ENCODE measurements at places on chromosomes 7 and 10.

GRCh38 chr10:58856508-58857240 is 319.8 kb upstream of the PHYHIPL start:
- DNase-seq, result no peak

DNA sequence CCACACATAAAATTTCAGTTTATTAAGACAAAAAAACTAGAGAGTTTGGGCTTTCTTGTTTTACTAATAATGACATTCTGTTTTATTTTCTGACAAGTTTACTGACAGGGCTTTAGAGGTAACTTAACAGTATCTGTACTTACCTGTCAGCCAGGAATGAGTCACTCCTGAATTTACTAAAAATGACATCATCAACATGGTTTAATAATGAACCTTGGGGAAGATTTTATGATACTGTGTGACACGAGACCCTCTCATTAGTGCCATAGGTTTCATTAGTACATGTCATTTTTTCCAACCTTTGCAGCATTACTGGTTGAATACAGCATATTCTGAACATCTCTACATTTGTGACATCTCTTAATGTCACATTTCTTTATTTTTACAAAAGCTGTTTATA is 131.1 kb downstream of the KCND2 start:
- DNase-seq, result no peak

DNA sequence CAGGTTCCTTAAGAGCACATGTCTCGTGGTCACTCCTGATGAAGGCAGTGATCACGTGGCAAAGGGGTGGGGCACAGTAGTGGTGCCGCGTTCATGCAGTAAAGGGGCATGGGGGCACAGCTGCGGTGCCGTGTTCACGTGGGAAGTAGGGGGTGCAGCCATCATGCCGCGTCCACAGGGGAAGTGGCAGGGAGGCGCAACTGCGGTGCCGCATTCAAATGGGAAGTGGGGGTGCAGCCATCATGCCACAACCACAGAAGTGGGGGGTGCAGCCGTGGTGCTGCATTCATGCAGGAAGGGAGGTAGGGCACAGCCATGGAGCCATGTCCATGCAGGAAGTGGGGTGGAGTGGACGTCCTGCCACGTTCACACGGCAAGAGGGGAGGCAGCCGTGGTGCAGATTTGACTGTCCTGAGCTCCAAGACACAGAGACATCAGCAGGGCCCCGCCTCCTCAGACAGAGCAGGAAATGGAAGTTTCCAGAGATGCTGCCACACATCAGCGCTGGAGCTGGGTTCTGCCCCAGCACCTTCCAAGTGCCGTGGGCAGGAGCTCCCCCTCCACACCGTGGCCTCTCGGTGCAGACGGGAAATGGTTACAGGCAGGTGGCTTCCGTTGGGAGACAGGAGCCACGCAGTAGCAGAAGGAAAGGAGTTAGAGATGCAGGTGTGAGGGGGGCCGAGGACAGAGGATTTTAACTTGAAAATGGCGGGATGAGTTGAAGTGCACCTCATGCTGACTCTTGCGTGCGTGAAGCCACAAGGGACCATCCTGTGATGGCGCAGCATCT is 95.0 kb upstream of the DDC start:
- DNase-seq, result no peak

DNA sequence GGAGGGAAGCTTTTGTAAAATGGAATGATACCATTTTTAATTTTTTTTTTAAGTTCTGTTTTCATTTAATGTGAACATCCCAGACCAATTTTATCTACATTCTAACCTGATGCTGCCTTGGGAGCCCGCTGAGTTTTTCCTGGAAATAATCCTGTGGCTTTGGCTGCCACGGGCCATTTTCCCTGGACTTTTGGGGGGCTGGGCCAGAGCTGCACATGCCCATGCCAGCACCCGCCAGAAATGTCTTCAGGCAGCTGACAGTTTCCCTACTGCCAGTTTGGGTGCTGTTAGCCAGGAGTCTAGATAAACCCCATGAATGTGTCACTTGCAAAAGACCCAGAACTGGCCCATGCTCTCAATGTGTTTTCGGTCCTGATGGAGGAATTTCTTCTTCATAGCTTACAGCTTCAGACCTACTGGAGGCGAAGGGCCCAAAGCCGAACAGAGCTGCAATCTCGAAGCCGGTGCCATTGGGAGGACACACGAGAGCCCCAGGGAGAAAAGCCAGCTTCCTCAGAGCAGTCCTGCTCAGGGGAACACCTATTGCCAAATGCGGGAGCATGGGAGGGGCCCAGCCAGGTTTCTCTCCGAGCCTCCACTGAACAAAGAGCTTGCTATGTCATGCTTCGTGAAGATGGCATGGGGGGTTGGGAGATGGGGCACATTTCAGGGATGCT is 444.2 kb upstream of the MKI67 start:
- no peak for DNase-seq

GRCh38 chr7:121924269-121925186 is 51.6 kb downstream of the PTPRZ1 start:
- no peak for DNase-seq

GRCh38 chr7:24764972-24765744 is 7.9 kb upstream of the GSDME start:
- DNase-seq, result no peak

- no peak for DNase-seq
Measured at GRCh38 chr10:71432101-71432905, 35.6 kb downstream of the CDH23 start.

- DNase-seq, result no peak
Measured at GRCh38 chr7:98647326-98647725, 30.2 kb downstream of the NPTX2 start.

DNA sequence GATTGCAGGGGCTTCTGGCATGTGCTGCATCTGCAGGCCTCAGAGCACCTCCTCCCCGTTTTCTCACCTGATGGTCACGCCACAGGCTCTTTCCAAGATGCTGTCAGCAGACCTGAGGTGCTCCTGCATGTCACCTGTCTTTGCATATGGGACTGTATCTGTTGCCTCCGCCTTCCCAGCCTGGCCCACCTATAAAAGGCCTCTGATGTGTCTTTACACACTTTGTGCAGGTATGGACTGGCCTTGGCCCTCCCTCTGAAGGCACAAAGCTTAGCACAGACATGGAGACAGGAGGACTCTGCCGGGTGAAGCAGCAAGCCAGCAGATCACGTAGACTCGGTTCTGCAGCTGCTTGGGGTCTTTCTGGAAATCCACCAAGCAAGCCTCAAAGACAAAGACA is 220.9 kb upstream of the PPP2R2D start:
- no peak for DNase-seq

- no peak for DNase-seq
Measured at GRCh38 chr7:100825751-100826513, 1.4 kb downstream of the EPHB4 start.

GRCh38 chr7:17152721-17153120 is 145.7 kb upstream of the AHR start:
- no peak for DNase-seq

- DNase-seq, result no peak
Measured at GRCh38 chr7:27303026-27303425, 60.4 kb downstream of the EVX1 start.

DNA sequence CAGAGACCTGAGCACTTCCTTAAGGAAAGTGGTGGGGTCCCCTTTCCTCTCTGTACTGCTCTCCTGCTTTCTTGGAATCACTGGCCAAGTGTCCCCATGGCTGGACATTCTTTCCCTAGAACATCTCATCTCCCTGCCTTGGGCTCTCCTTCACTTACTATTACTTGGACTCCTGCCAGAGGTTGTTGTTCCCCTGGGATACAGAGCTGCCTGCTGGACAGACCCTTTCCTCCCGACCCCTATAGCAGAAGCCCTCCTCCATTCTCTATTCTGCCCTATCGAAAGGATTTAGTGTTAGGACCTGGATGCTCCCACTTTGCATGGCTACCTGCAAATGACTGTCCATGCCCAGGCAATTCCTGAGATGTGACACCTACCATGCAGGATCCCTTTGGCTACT is 164.3 kb upstream of the PODXL start:
- DNase-seq, result no peak

- DNase-seq, result no peak
Measured at GRCh38 chr7:149027611-149028345, 527 bp downstream of the PDIA4 start.

DNA sequence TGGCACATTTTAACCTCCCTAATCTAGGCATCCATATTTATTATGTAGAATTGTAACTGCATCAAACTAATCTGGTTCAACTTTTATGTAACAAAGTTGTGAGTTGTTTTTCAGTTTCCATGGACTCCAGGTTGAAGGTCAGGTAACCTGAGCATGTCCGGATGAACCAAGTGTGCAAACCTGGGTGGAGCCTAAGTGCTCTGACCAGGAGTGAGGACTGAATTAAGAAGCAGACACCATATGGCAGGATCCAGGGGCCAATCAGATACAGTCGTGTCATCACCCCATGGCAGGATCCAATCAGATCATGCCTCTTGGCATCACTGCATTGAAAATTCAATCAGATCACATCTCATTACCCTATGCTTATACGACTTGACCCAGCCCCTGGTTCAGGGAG is 41.2 kb upstream of the PHYHIPL start:
- no peak for DNase-seq

- DNase-seq, result no peak
Measured at GRCh38 chr10:97748116-97748515, 11.2 kb downstream of the ZFYVE27 start.

GRCh38 chr10:93620925-93621324 is 8.6 kb downstream of the PDE6C start:
- no peak for DNase-seq

- no peak for DNase-seq
Measured at GRCh38 chr7:140223515-140224221, 46.9 kb upstream of the KDM7A start.

DNA sequence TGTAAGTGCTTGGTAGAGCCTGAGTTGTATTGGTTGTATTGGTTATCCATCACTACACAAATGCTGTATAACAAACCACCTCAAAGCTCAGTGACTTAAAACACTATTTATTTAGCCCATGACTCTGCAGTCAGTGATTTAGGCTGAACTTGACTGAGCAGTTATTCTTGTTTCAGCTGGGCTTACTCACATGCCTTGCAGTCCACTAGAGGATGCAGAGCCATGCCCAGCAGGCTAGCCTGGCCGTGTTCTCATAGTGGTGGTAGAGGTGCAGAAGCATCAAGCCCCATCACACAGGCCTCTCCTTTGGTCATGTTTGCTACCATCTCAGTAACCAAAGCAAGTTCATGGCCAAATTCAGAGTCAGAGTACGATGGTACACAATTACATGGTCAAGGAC is 43.9 kb downstream of the LUC7L2 start:
- DNase-seq, result no peak

GRCh38 chr7:28332046-28332445 is 80.3 kb upstream of the CREB5 start:
- no peak for DNase-seq

All from anterior cingulate cortex (tissue), 58 donors.